ENCODE measurements at places on chromosomes 5 and 9.

GRCh38 chr9:38292480-38292879 lies 100.0 kb upstream of the ALDH1B1 start:
- no peak for DNase-seq

GRCh38 chr5:85000671-85001070 lies 616.0 kb upstream of the EDIL3 start:
- DNase-seq, result no peak

DNA sequence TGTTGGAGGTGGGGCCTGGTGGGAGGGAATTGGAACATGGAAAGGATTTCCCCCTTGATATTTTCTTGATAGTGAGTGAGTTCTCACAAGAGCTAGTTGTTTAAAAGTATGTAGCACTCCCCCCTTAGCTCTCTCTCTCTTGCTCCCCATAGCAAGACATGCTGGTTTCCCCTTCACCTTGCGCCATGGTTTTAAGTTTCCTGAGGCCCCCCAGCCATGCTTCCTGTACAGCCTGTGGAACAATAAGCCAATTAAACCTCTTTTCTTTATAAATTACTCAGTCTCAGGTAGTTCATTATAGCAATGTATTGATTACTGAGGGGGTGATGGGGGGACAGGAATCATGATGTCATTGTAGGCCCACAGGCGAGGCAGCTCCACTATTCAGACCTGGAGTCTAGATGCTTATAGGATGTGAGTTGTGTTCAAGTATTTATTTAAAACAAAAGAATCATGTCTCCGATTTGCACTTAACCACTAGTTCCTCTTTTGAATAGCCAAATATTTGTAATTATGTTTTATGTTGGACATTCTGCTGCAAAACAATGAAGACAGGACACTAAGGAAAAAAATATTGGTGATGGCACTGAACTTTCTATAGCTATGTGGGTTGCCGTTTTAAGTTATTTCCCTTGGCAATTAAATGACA lies 156.6 kb downstream of the TMEM38B start:
- DNase-seq, result no peak

DNA sequence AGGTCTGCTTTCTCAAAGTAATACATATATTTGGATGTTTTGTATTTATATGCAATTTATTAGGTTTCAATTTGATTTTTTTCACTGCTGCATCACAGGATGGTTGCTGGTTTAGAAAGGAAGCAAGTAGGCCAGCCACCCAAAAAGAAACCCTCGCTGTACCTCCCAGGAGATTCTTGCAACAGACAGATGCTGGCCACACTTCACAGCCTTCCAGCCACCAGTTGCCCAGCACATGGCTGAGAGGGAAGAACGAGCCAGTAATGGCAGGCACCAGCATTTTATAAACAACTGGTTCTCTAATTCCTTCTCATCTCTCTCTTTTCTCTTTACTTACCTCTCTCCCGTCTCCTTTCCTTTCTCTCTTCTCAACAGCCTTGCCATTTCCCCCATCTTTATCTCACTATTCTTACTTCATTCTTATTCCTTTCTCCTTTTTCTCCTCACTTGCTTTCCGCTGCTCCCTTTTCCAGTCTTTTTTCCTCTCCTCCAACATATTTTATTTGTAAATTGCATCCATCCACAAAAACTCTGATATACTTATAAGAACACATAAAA lies 38.9 kb downstream of the EFNA5 start:
- DNase-seq, result no peak

- DNase-seq, result no peak
These were observed 10.7 kb downstream of the PRRC2B start for GRCh38 chr9:131404581-131404980.

GRCh38 chr5:56825222-56825824 lies 10.0 kb downstream of the MAP3K1 start:
- no peak for DNase-seq

GRCh38 chr5:34533582-34534522 lies 122.3 kb upstream of the RAI14 start:
- no peak for DNase-seq

GRCh38 chr5:95782181-95782580 lies 40.3 kb downstream of the GLRX start:
- DNase-seq, result no peak

DNA sequence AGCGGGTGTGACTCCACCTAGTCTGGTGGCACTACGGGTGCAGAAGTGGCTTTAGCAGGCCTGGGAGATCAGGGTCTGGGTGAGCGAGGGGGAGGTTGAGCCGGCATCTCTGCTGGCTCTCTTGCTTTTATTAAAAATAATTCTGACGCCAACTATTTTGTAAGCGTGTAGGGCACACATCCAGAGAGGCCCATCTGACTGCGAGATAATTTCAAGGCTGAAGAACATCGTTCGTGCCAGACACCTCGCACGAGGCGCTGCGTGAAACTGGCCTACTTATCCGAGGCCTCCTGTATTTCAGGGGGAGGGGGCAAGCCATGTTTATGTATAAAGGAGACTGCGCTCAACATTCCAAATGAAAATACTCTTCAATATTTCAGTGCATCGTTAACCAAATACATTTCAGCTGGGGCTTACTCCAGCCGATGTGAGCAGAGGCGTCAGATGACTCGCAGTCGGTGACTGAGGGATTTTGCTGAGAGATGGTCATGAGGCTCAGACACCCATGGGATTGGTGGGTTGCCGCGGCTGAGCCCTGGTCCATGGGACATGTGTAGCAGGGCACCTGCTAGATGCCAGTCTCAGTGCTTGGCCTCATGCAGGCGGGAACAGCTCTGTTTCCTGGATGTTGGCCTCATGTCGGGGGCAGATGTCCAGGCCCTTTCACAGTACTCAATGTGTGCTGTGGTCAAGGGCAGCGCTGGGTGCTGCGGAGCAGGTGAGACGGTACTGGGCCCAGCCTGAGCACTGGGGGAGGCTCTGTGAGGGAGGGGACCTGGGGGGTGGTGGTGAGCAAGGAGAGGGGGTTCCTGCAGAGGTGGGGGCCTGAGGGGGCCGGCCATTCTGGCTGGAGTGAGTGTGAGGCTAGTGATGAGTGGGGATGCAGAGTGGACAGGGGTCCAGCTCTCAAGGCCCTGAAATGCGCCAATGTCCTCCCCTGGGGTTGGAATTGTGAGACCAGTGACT lies 201.5 kb downstream of the DAB2IP start:
- no peak for DNase-seq

GRCh38 chr5:124922255-124922975 lies 176.0 kb upstream of the ZNF608 start:
- no peak for DNase-seq

GRCh38 chr9:122155796-122156195 lies 3.8 kb downstream of the NDUFA8 start:
- DNase-seq, result no peak

- DNase-seq, result no peak
These were observed 104.8 kb upstream of the CD180 start for GRCh38 chr5:67301285-67301903.

DNA sequence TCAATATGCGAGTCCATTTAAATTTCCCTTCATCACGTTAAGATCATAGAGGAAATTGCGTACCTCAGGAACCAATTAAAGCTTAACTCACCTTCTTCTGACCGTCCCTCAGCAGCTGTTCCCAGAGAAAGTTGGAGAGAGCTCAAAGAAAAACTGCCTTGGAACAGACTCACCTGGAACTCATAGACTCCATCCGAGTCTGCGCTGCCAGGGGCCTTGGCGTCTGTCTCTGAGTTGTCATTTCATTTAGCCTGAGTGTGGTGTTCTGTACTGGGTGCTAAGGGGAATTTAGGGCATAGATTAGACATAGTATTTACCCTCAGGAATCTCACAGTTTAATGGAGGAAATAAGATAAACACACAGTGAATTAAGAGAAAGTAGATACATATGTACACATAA lies 892.7 kb downstream of the TLE1 start:
- no peak for DNase-seq

DNA sequence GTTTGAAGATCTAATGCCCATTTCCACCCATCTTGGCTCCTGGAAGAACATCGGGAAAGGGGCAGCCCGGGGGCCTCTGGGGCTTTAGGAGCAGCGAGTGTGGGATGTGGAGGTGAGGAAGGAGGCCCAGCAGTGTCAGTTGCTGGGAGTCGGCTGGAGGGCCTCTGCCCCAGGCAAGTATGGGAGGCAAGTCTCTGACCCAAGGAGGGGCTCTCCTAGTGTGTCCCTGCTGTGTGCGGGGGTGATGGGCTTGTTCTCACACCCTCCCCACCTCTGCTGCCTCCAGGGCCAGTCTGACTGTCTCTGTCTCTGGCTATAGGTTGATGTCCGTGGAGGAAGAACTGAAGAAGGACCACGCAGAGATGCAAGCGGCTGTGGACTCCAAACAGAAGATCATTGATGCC lies 129.7 kb downstream of the DAB2IP start:
- DNase-seq, result no peak

DNA sequence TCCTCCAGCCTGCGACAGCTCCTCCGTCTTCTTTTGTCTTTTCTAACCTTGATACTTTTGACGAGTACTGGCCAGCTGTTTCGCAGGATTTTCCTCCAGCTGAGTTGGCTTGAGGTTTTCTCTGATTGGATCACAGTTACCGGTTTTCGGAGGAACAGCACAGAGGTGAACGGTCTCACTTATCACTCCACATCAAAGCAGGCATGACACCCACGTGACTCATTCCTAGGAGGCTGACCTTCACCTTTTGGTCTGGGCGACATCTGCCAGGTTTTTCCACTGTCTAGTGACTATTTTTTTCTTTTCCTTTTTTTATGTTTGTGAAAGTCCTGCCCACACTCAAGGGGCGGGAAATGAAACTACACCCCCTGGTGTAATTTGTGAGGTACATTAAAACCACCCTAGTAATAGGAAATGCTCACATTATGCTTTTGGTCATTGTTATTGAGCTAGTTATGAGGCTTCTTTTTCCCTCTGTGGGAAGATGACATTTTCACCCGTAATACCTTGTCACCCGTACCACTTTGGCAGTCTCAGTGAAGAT lies 319.2 kb downstream of the GADD45G start:
- peak; percentile 27 for DNase-seq

DNA sequence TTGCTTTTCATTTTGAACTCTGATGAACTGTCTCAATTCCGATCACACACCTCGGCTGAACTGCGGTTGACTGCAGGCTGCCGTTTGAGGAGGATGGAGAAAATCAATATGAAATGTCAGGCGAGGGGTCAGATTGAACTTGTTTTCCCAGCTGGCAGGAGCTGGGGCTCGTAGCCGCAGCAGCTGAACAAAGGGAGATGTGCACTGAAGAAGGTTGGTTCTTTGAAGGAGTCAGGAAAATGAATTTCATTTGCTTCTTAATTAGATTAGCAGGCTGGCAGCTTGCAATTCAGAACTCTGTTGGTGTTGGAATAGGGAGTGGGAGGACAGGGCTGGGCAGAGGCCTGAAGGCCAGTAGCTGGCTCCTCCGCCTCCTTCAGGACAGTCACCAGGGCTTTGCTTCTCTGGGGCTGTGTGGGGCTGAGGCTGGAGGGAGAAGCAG lies 117.4 kb upstream of the GPR151 start:
- no peak for DNase-seq

GRCh38 chr5:10743951-10744350 lies 17.1 kb downstream of the DAP start:
- DNase-seq, result no peak

GRCh38 chr5:16483361-16483760 lies 17.8 kb upstream of the ZNF622 start:
- DNase-seq, result no peak

- no peak for DNase-seq
These were observed 124.8 kb upstream of the LARP1 start for GRCh38 chr5:154630410-154630809.

DNA sequence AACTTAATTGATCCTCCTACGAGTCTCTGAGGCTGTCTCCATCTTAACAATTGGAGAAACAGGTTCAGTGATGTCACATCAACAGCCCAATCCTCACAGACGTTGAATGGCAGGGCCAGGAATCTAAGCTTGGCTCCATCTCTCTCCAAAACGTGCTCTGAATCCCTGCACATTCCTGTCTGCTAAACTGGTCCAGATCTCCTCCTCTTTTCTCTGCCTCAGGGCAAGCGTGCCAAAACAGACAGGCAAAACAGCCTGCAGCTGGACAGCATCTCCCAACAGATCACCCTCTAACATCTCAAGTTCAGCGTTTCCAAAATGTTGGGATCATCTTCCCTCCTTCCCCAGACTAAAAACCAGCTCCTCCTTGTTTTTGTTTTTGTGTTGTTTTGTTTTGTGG lies 6.6 kb downstream of the FBP1 start:
- DNase-seq, result no peak

DNA sequence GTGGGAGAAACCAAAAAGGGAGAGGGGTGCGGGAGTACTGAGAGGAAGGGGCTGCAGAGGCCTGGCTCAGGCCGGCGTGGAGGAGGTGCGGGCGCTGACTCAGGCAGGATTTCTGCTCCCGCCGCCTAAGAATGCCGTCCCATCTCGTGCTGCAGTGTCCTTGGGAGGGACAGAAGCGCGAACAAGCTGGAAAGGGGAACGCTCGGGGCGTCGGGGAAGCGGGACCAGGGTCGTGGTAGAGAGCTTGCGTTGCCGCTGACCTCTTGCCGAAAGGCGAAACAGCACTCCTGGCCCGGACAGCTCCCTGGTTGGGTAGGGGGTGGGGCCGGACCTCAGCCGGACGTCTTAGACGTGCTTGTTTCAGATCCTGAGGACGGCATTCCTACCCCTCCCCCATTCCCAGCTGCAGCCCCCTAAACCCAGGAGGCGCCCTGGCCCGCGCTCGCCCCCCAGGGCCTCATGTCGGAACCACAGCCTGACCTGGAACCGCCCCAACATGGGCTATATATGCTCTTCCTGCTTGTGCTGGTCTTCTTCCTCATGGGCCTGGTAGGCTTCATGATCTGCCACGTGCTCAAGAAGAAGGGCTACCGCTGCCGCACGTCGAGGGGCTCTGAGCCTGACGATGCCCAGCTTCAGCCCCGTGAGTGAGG lies 1.1 kb downstream of the RELL2 start:
- DNase-seq, result peak; percentile 75

DNA sequence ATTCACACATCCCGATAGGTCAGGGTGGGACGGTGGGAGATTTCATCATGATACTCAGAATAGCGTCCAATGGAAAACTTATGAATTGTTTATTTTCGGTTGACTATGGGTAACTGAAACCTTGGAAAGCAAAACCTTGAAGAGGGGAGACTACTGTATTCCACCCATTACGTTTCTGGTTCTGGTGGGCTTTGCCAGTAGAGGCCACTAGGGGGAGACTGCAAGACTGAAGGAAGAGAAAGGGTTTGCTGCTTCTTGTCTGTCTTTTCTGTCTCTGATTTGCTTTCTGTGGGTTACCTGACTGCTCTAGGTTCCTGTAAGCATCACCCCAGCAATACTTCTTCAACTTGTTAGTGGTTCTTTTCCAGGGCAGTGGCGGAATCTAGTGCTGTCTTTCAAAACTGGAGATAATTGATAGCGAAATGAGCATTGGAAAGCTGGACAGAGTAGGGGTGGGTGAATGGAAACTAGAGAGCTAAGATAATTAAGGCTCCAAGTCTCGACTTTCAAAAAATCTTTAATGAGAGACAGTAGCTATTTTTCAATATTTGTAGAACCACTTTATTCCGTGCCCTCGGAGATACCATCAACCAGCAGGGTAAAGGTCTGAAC lies 27.0 kb downstream of the GRIN3A start:
- peak; percentile 41 for DNase-seq

GRCh38 chr5:1134478-1134877 lies 22.6 kb upstream of the SLC12A7 start:
- DNase-seq, result no peak
